ENCODE measurements at places on chromosomes 4 and X.

GRCh38 chrX:97931586-97931985 is 1047.9 kb downstream of the RPA4 start:
- no peak for DNase-seq

- DNase-seq, result no peak
Observed at GRCh38 chrX:145727476-145727875, 90.2 kb upstream of the SLITRK2 start.

- peak; percentile 41 for DNase-seq
Observed at GRCh38 chrX:103329991-103330390, at the start of gene TCEAL7. Gene TCEAL7 (plus strand): TSS chrX:103330239. CDS start chrX:103331404, 1,165 bp downstream.

DNA sequence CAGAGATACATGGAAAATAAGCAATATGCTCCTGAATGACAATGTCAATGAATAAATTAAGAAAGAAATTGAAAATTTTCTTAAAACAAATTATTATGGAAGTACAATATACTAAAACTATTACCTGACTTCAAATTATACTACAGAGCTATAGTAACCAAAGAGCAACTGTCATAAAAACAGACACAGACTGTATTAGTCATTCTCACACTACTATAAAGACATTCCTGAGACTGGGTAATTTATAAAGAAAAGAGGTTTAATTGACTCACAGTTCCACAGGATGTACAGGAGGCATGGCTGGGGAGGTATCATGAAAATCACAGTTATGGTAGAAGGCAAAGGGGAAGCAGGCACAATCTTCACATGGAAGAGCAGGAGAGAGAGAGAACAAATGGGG is 60.0 kb upstream of the CYSLTR1 start:
- no peak for DNase-seq

DNA sequence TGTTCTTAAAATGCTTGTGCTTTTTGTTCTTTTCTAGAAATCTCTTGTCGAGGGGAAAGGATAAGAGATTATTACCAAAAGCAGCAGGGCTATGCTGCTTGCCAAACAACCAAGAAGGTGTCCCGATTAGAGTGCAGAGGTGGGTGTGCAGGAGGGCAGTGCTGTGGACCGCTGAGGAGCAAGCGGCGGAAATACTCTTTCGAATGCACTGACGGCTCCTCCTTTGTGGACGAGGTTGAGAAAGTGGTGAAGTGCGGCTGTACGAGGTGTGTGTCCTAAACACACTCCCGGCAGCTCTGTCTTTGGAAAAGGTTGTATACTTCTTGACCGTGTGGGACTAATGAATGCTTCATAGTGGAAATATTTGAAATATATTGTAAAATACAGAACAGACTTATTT is 81.5 kb upstream of the PACRGL start:
- DNase-seq, result peak; percentile 32

GRCh38 chr4:153466949-153467896 is 1.1 kb downstream of the TMEM131L start:
- peak; percentile 71 for DNase-seq

GRCh38 chrX:49999087-49999486 is 76.7 kb downstream of the CLCN5 start:
- no peak for DNase-seq

Measured in right kidney (tissue), 9 donors.